ENCODE measurements at places on chromosomes 4 and X.

GRCh38 chr4:7510066-7510465 lies 75.3 kb upstream of the PSAPL1 start:
- no peak for DNase-seq

- no peak for DNase-seq
Observed at GRCh38 chrX:134671294-134671693, 13.0 kb upstream of the PLAC1 start.

DNA sequence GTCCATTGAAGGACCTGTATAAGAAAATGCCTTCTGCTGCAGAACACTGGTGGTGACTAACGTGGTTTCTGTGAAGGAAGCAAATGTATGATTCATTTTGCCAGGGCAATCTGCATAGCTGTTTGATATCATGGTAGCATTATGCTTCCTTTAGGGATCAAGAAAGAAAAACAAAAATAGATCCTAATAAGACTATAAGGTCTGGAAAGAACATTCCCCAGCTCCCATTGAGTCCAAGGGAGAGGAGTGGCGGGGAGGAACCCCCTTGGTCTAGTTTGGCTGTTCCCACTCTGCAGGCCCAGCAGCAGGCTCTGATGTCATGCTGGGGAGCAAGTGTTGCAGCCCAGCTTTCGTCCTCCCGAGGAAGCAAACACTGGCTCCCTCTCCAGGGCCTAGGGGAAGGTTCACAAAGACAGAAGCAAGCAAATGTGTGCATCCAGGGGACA lies 154.5 kb upstream of the GALNT7 start:
- DNase-seq: peak; percentile 42

DNA sequence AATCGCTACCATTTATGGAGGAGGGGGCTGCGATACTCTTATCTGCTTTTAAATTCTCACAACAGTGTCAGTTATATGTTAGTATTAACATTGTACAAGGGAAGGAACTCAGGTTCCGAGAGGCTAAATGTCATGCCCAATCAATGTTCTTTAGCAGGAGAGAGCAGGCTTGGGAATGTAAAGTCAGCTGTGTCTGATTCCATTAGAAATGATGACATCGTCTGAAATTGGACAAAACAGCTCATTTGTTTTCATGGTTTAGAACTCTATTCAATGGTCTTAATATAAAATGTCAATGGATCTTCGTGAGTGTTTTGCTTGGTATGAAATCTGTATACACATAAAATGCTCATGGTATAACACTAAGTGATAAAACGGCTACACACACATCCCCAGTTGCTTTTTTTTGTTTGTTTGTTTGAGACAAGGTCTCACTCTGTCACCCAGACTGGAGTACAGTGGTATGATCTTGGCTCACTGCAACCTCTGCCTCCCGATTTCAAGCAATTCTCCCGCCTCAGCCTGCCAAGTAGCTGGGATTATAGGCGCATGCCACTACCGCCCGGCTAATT lies 11.9 kb upstream of the SH3KBP1 start:
- DNase-seq: no peak

DNA sequence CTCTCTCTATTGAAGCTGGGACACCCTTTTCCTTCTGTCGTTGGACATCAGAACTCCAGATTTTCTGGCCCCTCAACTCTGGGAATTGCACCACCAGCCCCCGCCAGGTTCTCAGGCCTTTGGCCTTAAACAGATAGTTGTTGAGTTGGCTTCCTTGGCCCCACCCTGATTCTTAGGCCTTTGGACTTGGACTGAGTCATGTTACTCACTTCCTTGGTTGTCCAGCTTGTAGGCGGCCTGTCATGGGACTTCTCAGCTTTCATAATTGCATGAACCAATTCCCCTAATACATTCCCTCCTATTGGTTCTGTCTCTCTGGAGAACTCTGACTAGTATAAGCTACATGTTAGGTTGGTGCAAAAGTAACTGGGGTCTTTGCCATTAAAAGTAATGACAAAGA lies 195.7 kb downstream of the GPAT3 start:
- DNase-seq: no peak

GRCh38 chr4:39181520-39181904 lies 817 bp upstream of the WDR19 start:
- DNase-seq: no peak

- peak; percentile 54 for DNase-seq
Observed at GRCh38 chr4:143025081-143025704, 159.5 kb upstream of the USP38 start.

- DNase-seq: no peak
Observed at GRCh38 chrX:66200050-66200664, 36.1 kb downstream of the HEPH start.

- DNase-seq: no peak
Observed at GRCh38 chr4:22099896-22100295, 151.3 kb upstream of the KCNIP4 start.

DNA sequence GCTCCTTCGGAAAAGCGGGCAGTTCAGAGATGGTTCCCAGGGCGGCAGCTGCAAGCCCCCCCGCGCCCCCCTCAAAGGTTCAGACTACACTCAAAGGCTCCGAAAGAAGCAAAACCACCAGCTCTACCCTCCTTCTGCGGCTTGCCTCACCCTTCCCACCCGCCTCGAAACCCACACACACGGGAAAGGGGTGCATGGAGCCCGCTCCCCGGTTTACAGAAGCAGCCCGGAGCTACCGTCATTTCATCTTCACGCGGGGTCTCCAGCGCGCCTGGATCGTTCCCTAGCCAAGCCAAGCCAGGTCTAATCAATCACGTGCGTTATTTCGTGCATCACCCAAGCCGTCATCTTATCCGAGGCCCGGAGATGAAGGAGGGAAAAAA lies 1.2 kb downstream of the NLGN4X start:
- DNase-seq: no peak

Measured in astrocyte of the cerebellum (primary cell).